Transverse colon (tissue), 4 donors: ENCODE measurements at places on chromosomes 3 and 15. TPM values are rescaled to one million over a fixed set of nuclear protein-coding genes. Genes with fewer than 3 reads are reported as not detected.

GRCh38 chr3:72199530-72199929 lies 414.6 kb upstream of the PROK2 start:
- no peak for DNase-seq
- H3K4me1 ChIP-seq = no peaks in the 10 kb centered on the region
- no peak overlapping the region for H3K4me3 ChIP-seq
- H3K27me3 ChIP-seq = no peaks in the 10 kb centered on the region
- no peak overlapping the region for H3K27ac ChIP-seq
- H3K36me3 ChIP-seq = no peaks in the 10 kb centered on the region

- no peaks in the 10 kb centered on the region for H3K4me1 ChIP-seq
- H3K36me3 ChIP-seq = no peaks in the 10 kb centered on the region
- no peak overlapping the region for H3K4me3 ChIP-seq
- no peak for DNase-seq
- peaks cover 3% of the 10 kb centered on the region for H3K27me3 ChIP-seq
These were observed 72.6 kb downstream of the FOXB1 start for GRCh38 chr15:60076582-60077276.

DNA sequence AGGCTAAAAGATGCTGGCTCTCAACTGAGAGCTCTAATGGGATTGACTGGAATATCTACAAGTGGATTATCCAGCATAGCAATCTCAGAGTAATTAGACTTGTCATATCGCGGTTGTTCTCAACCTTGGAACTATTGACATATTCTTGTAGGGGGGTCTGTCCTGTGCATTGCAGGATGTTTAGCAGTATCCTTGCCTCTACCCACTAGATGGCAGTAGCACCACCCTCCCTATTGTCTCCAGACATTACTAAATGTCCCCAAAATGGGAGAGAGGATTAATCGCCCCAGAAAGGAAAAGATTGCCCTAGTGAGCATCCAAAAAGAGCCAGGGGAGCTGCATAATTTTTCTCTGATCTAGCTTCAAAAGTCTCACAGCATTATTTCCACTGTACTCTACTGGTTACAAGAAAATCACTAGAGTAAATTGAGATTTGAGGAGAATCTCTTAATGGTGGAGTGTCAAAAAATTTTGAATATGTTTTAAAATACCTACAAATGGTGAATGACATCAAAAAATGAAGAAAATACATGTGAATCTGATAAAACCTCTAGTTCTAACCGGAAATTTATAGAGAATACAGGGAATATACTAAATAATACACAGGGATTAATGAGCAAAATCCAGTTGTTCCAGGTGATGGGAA lies 388.2 kb upstream of the AGTR1 start:
- no peak overlapping the region for H3K27ac ChIP-seq
- peak; percentile 17 for DNase-seq
- H3K27me3 ChIP-seq = no peaks in the 10 kb centered on the region
- no peaks in the 10 kb centered on the region for H3K36me3 ChIP-seq

- no peaks in the 10 kb centered on the region for H3K36me3 ChIP-seq
- H3K4me3 ChIP-seq = no peak overlapping the region
- no peaks in the 10 kb centered on the region for H3K27me3 ChIP-seq
- H3K27ac ChIP-seq = no peak overlapping the region
- no peaks in the 10 kb centered on the region for H3K4me1 ChIP-seq
These were observed 97.8 kb upstream of the MEF2A start for GRCh38 chr15:99467853-99468464.

DNA sequence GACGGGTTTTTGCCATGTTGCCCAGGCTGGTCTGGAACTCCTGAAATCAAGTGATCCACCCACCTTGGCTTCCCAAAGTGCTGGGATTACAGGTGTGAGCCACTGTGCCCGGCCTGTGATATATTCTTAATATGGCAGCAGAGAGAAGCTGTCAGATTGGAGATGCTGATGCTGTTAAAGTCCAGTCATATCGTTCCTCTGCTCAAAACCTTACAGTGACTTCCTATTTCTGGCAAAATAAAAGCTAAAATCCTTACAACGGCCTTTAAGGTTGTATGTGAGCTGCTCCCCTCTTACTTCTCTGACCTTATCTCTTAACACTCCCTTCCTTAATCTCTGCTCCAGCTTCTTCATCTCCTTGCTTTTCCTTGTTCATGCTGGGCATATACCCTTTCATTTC lies 26.6 kb upstream of the MGA start:
- no peaks in the 10 kb centered on the region for H3K36me3 ChIP-seq
- H3K4me1 ChIP-seq = no peaks in the 10 kb centered on the region
- no peak for DNase-seq
- no peak overlapping the region for H3K27ac ChIP-seq
- H3K4me3 ChIP-seq = no peak overlapping the region
- no peaks in the 10 kb centered on the region for H3K27me3 ChIP-seq

- H3K36me3 ChIP-seq = no peaks in the 10 kb centered on the region
- H3K4me1 ChIP-seq = no peaks in the 10 kb centered on the region
- H3K4me3 ChIP-seq = no peak overlapping the region
- H3K27me3 ChIP-seq = peaks cover 8% of the 10 kb centered on the region
These were observed 269.1 kb upstream of the LRRFIP2 start for GRCh38 chr3:37443363-37444035.

- no peaks in the 10 kb centered on the region for H3K27me3 ChIP-seq
- no peaks in the 10 kb centered on the region for H3K4me1 ChIP-seq
- no peak overlapping the region for H3K4me3 ChIP-seq
- no peaks in the 10 kb centered on the region for H3K36me3 ChIP-seq
- DNase-seq = no peak
These were observed 63.6 kb downstream of the OSTN start for GRCh38 chr3:191262650-191263049.

- no peaks in the 10 kb centered on the region for H3K36me3 ChIP-seq
- H3K27me3 ChIP-seq = no peaks in the 10 kb centered on the region
- H3K27ac ChIP-seq = peak overlapping the region; percentile 83
These were observed 1.5 kb downstream of the MGA start for GRCh38 chr15:41661518-41662225.

- H3K36me3 ChIP-seq = no peaks in the 10 kb centered on the region
- H3K27ac ChIP-seq = no peak overlapping the region
- no peak for DNase-seq
- no peak overlapping the region for H3K4me3 ChIP-seq
- H3K4me1 ChIP-seq = peaks cover 16% of the 10 kb centered on the region
- H3K27me3 ChIP-seq = no peaks in the 10 kb centered on the region
These were observed 8.6 kb downstream of the ZNF445 start for GRCh38 chr3:44468572-44469520.

DNA sequence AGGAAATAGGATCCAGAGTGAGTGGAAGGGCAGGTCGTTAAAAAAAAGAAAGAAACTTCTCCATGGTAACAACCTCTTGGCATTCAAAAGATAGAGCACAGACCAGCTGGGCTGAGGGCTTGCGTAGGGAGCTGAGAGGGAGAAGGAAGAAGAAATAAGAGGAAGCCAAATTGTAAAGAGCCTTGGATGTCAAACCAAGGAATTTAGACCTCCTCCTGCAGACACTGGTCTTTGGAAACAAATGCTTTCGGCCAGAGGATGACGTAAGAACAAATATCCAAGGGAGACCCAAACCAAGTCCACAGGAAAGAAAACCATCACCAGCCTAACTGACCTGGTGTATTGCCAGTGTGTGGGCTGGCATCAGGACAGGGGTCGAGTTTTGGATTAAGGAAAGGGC lies 155.2 kb downstream of the UACA start:
- no peak overlapping the region for H3K27ac ChIP-seq
- no peaks in the 10 kb centered on the region for H3K27me3 ChIP-seq
- no peak overlapping the region for H3K4me3 ChIP-seq
- no peaks in the 10 kb centered on the region for H3K36me3 ChIP-seq
- DNase-seq = no peak
- H3K4me1 ChIP-seq = peaks cover 5% of the 10 kb centered on the region

- H3K4me1 ChIP-seq = no peaks in the 10 kb centered on the region
- H3K36me3 ChIP-seq = no peaks in the 10 kb centered on the region
- no peak for DNase-seq
These were observed 12.6 kb upstream of the GOLGA6L7 start for GRCh38 chr15:28861031-28861534.

DNA sequence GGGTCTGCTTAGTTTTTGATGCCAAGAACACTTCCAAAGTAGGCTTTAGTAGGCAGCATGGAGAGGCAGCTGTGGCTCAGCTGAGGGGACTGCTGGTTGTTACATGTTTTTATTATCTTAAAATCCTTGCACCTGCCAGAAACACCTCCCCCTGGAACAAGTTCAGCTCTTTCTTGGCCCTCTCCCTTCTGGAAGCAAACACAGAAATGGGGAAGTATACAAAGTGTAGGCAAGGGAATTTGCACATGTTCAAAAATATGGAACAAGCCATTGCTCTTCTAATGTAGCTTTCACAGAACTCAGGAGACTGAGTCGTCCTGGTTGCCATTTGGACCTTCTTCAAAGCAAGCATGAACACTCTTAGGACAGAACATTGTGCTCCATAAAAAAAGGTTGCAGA lies 169.1 kb upstream of the SEMA6D start:
- no peak overlapping the region for H3K27ac ChIP-seq
- H3K4me1 ChIP-seq = no peaks in the 10 kb centered on the region
- H3K4me3 ChIP-seq = no peak overlapping the region

- no peak for DNase-seq
- H3K36me3 ChIP-seq = no peaks in the 10 kb centered on the region
- H3K27ac ChIP-seq = no peak overlapping the region
- H3K4me3 ChIP-seq = no peak overlapping the region
These were observed 122.5 kb downstream of the C3orf70 start for GRCh38 chr3:185030399-185030798.

GRCh38 chr3:156366559-156366958 lies 188.4 kb downstream of the SSR3 start:
- H3K4me1 ChIP-seq = peaks cover 11% of the 10 kb centered on the region
- DNase-seq = no peak
- no peak overlapping the region for H3K27ac ChIP-seq
- H3K4me3 ChIP-seq = no peak overlapping the region
- H3K36me3 ChIP-seq = no peaks in the 10 kb centered on the region
- no peaks in the 10 kb centered on the region for H3K27me3 ChIP-seq

DNA sequence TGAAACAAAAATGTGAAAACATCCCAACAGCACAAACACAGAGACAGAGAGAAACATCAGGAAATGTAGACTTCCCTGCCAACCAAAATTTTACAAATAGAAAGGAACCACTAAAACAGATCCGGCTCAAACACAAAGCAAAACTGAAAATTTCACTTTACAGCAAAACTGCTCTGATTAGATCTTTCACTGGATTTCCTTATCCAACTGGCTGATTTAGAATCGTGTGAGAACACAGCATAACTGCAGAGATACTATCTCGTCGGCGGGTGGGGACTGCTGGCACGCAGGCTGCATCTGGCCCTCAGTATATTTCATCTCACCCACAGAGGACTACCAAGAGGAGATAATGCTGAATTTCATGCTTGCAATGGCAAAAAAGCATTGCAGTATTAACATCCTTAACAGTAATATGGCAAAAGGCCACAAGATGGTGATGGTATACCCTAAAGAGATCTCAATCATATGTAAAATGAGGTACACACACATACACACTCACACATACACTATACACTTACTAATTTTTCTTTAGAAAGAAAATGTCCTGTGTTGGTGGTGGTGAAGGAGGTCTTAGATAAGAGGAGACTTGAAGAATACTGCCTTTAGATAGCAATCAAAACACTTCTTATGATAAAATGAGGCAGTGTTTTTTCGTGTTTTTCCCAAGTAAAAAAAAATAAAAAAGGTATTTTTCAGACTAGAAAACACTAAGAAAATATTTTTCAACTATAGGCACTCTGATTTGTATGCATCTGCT lies 10.6 kb upstream of the LEO1 start:
- no peak for DNase-seq
- H3K4me1 ChIP-seq = peaks cover 15% of the 10 kb centered on the region
- H3K27me3 ChIP-seq = no peaks in the 10 kb centered on the region
- peak overlapping the region; percentile 14 for H3K4me3 ChIP-seq

DNA sequence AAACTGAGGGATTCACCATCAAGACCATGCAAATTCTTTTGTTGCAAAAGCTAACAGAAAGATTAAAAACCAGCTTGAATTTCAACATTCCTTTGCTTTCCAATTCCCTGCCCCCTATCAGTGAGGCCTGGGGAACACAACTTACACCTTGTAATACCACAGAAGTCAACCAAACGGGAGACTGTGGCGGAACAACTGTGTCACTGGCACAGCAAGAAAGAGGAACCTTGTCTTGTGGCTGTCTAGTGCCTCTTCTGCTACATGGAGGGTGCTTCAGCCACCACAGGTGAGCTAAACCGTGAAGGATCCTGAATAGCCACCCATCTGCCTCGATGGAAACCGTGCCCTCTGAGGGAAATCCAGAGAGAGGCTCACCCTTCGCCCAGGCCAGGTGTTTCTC lies 11.4 kb downstream of the CCDC12 start:
- no peak overlapping the region for H3K27ac ChIP-seq
- H3K4me1 ChIP-seq = peaks cover 60% of the 10 kb centered on the region
- no peak overlapping the region for H3K4me3 ChIP-seq
- peak; percentile 20 for DNase-seq
- no peaks in the 10 kb centered on the region for H3K27me3 ChIP-seq
- H3K36me3 ChIP-seq = no peaks in the 10 kb centered on the region

GRCh38 chr3:18499301-18499700 lies 74.2 kb upstream of the SATB1 start:
- no peak for DNase-seq
- H3K27me3 ChIP-seq = no peaks in the 10 kb centered on the region
- H3K36me3 ChIP-seq = no peaks in the 10 kb centered on the region
- no peak overlapping the region for H3K4me3 ChIP-seq

- H3K36me3 ChIP-seq = peaks cover 6% of the 10 kb centered on the region
- H3K4me3 ChIP-seq = no peak overlapping the region
- H3K4me1 ChIP-seq = no peaks in the 10 kb centered on the region
- DNase-seq = no peak
- no peaks in the 10 kb centered on the region for H3K27me3 ChIP-seq
These were observed 182.4 kb downstream of the CBLB start for GRCh38 chr3:105686278-105686897.

The SEMA7A gene
- total RNA-seq = 5.6 TPM

The CYP1A2 gene
- total RNA-seq = not detected

The CD200 gene
- 4.1 TPM for total RNA-seq

The CACNA1D gene
- total RNA-seq = 29.1 TPM

The TICRR gene
- 1.4 TPM for total RNA-seq

The AP2M1 gene
- total RNA-seq = 173 TPM

The SYNPR gene
- total RNA-seq = not detected

The CEMIP gene
- not detected for total RNA-seq

The ZNF660 gene
- 2.2 TPM for total RNA-seq

The SENP8 gene
- 3.8 TPM for total RNA-seq

The CELF6 gene
- total RNA-seq = 3.8 TPM

The IL12A gene
- 6.4 TPM for total RNA-seq

The TUSC7 gene
- total RNA-seq = not detected

The NANOGP8 gene
- total RNA-seq = 1.1 TPM
